ENCODE measurements at places on chromosomes 11 and 22. TPM values are rescaled to one million over a fixed set of nuclear protein-coding genes. Genes with fewer than 3 reads are reported as not detected.
A peak's percentile ranks its signal among the peaks of the same experiment; 100 is the strongest.

DNA sequence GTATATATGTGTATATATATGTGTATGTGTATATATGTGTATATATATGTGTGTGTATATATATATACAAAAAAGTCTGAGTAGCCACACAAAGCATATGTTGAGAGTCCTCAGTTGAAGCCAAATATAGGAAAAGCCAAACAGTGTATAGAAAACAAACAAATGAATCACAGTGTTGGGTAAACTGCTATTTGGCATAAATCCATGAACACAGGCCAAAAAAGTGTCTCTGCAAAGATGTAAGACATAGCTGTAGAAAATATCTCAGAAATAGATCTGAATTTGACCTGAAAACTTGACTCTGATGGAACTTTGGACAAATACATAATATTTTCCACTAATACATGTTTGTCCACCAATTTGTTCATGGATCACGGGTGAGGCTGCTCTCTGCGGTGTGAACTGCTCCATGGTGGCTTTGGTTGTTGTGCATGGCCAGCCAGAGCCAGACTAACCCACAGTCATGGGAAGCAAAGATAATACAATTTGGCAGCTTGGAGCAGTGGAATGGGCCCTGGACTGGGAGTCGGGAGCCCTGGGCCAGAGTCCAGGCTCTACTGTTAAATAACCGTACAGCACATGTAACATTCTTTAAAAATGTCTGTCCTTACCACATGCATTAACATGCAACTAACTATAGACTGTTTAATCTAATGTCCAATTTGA is 76.9 kb upstream of the EED start:
- DNase-seq = peak; percentile 41

DNA sequence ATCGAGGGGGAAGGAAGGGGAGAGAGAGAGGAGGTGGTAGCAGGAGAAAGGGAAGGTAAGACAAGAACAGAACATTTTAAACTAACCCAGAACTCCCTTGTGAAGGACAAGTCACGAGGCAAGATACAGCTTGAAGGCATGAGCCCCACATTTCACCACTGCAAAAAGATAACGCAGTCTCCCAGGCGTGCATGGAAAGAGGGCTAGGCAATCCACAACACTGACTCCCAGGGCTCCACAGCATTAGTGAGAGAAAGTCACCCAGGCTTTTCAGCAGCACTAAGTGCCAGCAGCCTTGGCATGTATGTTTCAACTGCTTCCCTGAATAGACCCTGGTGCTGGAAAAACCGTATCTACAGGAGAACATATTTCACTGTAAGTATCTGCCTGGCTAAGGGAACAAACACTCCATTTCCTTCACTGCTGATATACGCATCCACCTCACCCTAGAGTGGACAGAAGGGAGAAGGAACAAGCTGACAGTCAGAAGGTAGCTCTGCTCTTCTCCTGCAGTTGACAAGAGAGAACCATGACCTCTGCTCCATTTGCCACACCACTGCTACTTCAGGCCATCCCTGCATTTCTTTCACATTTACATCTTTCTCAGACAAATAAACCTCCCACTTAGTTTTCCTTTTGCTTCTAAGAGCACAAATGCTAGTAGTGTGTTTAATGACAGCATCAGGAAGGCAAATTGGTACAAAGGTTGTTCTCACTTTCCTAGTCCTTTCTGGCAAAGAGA is 87.9 kb downstream of the AMBRA1 start:
- DNase-seq = no peak

DNA sequence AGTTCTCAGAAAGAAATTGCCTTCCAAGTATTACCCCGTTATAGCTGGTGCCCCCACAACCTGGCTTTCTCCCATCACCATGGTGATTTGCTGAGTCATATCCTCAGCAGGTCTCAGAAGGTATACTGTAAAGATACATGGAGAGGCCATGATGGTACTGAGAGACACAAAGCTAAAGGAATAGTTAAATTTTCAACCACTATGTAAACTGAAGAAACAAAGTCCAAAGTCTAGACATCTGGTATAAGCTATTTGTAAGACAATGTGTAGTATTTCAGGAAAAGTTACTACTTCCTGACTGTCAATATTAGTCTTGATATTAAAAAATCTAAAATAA is 377.1 kb downstream of the DCDC1 start:
- no peak for DNase-seq

The ST14 gene
- 0.08 TPM for polyA plus RNA-seq

DNA sequence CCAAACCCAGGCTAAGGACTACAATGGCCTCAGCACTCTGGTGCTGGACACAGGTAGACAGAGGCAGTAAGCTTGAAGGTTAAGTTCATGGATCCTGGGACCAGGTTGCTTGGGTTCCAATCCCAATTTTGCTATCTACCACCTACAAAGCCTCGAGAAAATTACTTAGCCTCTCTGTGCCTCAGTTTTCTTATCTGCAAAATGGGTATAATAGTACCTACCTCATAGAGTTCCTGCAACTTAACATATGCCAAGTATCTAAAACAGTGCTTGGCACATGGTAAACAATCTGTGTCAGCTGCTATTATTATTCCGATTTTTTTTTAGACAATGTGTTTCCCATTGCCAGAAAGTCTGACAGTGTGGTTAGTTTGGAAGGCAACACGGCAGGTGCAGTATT is 37.5 kb downstream of the SYN3 start:
- DNase-seq = no peak
